ENCODE measurements at places on chromosomes 6 and 20. TPM values are rescaled to one million over a fixed set of nuclear protein-coding genes. Genes with fewer than 3 reads are reported as not detected.

The IRF4 gene
- 7.6 TPM for total RNA-seq

DNA sequence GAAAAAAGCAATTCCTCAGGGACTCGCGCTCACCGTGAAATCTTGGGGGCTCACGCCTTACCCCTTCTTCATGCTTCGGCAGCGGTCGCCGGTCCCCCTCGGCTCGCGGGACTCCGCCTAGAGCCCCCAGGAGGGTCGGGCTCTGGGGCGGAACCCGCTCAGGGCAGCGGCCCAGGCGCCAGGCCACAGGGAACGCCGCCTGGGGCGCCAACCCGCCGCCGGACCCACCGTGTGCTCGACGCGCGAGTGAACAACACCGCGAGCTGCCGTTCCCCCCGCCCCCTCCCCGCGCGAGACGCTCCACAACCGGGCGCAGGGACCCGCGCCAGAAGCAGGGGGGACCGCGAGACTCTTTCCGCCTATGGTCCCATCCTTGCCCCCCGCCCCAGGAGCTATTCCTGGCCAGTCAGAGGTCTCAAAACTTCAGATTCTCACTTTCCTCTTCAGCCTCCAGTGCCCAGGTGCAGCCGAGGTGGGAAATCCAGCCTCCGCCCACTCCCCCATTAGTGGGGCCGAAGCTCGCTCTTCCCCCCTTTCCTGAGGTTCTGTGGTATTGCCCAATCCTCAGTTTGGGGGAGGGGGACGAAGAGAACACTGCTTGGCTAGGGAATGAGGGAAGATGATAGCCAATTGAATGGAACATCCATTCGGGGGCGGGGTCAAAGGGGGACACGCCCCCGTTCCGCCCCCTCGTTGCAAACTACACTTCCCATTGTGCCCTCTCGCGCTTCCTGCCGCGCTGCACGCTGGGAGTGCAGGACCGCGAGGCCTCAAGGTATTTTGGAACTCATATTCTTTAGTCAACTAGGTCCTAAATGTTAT, at the start of gene WASF1:
Gene WASF1, minus strand, starts transcription at position 265 of the 822 bp plus-strand sequence. CDS start 52,069 bp downstream, outside the sequence.
- peak; percentile 87 for DNase-seq

- DNase-seq: no peak
Observed at GRCh38 chr6:38221251-38221650, 401.7 kb downstream of the ZFAND3 start.

The CCND3 gene
- total RNA-seq: 131 TPM

- DNase-seq: no peak
Observed at GRCh38 chr6:91476000-91476399, 889.1 kb upstream of the MAP3K7 start.

- no peak for DNase-seq
Observed at GRCh38 chr6:6333501-6333900, 13.0 kb upstream of the F13A1 start.

The SIGLEC1 gene
- total RNA-seq: 0.90 TPM

- no peak for DNase-seq
Observed at GRCh38 chr20:6469695-6470094, 297.8 kb upstream of the BMP2 start.

GRCh38 chr6:30744054-30744805, at the start of gene IER3:
IER3 (minus strand) TSS chr6:30744547; CDS start chr6:30744518, 29 bp downstream.
- DNase-seq: peak; percentile 75

The SLA2 gene
- 21.5 TPM for total RNA-seq

DNA sequence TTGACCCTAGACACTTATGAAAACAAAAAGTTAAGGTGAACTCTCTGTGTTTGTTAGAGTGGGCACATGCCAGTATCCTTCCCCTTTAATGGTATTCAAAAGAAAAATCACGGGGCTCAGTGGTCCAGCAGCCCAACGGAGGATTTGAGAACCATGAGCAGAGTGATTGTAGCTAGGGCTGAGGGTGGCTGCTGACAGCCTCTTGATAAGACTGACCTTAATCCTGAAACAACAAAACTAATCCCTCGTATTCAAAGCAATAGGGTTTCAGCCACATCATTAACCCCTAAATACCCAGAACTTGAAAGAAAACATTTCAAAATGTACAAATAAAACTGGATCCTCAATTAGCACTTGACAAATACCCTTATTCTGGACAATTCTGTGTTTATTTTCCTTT, 95.1 kb downstream of the SNAP25 start:
- no peak for DNase-seq

GRCh38 chr6:46876126-46876525, 45.6 kb downstream of the ADGRF5 start:
- DNase-seq: no peak
